ENCODE measurements at places on chromosomes 11 and 22. TPM values are rescaled to one million over a fixed set of nuclear protein-coding genes. Genes with fewer than 3 reads are reported as not detected.

BIK gene
- not detected for total RNA-seq

CARD16 gene
- total RNA-seq: 26.8 TPM

- peak; percentile 10 for DNase-seq
These were observed 70.1 kb upstream of the LDLRAD3 start for GRCh38 chr11:35873721-35874120.

- no peak for DNase-seq
These were observed 74.9 kb downstream of the PACSIN2 start for GRCh38 chr22:42939941-42940653.

GRCh38 chr11:65204646-65205601, 23.2 kb downstream of the CAPN1 start:
- no peak for DNase-seq

- DNase-seq: no peak
These were observed 1.7 kb upstream of the CD81 start for GRCh38 chr11:2375341-2375853.

DNA sequence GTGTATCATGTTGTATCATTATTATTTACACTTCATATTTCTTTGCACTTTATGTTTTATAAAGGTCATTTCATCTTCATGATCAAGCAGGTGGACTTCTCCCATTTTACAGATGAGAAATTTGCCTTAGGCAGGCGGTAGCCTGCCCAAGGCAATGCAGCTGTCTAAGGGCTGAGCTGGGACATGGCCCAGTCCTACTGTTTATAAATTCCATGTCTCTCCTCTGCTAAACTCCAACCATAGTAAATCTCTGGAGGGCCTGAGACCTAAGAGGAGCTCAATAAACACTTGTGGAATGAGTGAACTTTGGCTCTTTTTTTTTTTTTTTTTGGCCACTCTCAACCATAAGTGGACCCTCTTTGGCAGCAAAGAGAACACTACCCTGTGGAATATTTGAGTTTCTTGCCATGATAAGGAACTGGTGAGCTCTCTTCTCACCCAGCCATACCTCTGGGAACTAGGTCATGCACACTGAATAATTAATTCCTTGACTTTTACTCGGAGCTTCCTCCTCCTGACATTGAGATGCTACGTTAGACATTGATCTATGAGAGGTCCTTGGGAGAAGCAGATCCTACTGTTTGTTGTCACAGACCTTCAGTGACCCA, 29.9 kb downstream of the MICAL2 start:
- no peak for DNase-seq

All from vagina (tissue), 2 donors.